ENCODE measurements at places on chromosomes 12 and 14. TPM values are rescaled to one million over a fixed set of nuclear protein-coding genes. Genes with fewer than 3 reads are reported as not detected.

The PRIMA1 gene
- total RNA-seq = not detected

- H3K4me3 ChIP-seq = no peak overlapping the region
- no peak for DNase-seq
- H3K27ac ChIP-seq = no peak overlapping the region
- no peaks in the 10 kb centered on the region for H3K27me3 ChIP-seq
These were observed 2.5 kb downstream of the TRAF3 start for GRCh38 chr14:102779574-102780315.

- H3K4me3 ChIP-seq = no peak overlapping the region
- peaks cover 12% of the 10 kb centered on the region for H3K27me3 ChIP-seq
- H3K4me1 ChIP-seq = no peaks in the 10 kb centered on the region
- no peaks in the 10 kb centered on the region for H3K36me3 ChIP-seq
- H3K27ac ChIP-seq = no peak overlapping the region
- DNase-seq = no peak
These were observed 48.4 kb downstream of the SMIM41 start for GRCh38 chr12:52127683-52128450.

- H3K27me3 ChIP-seq = no peaks in the 10 kb centered on the region
- H3K27ac ChIP-seq = no peak overlapping the region
- DNase-seq = no peak
- H3K36me3 ChIP-seq = no peaks in the 10 kb centered on the region
These were observed 59.9 kb downstream of the TTC9 start for GRCh38 chr14:70701610-70702009.

- no peak overlapping the region for H3K27ac ChIP-seq
- no peaks in the 10 kb centered on the region for H3K4me1 ChIP-seq
- no peak overlapping the region for H3K4me3 ChIP-seq
These were observed 111.3 kb downstream of the DYRK2 start for GRCh38 chr12:67759829-67760228.

All from astrocyte (in vitro differentiated cells and primary cell).